IMR-90 (cell line): ENCODE measurements at places on chromosomes 4 and X. TPM values are rescaled to one million over a fixed set of nuclear protein-coding genes. Genes with fewer than 3 reads are reported as not detected.

GRCh38 chr4:44553180-44553579, 98.2 kb downstream of the YIPF7 start:
- no peak for DNase-seq

GRCh38 chr4:25050370-25051078, 19.8 kb upstream of the LGI2 start:
- DNase-seq = no peak

The SLC4A4 gene
- 16.8 and 23.9 TPM in 2 replicates for total RNA-seq

DNA sequence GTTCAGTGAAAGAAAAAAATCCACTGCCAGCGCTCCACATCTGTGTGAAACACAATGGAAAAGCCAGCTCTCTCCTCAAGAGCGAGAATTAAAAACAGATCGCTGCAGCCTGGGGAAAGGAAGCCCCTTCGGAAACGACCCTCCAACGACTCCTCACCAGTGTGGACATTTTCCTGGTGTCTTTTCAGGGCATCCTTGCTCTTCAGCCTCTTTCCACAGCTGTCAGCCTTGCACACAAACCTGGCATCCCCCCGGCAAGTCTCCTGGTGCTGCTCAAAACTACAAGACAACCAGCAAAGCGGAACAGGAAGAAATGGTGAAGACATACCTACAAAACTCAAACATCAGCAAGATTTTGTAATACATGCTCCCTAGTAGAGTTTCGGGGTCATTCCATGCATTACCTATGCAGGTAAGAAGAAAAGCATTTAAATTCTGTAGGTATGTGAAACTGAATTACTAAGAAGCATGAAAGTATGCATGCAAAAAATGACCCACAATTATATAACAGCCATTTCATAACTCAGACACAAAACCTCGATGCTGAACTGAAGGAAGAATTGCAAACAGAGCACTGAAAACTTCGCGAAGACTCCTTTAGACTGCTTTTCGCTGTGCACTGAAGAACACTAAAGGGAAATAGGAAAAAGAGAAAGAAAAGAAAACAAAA, 106.1 kb downstream of the PRDM5 start:
- no peak for DNase-seq

DNA sequence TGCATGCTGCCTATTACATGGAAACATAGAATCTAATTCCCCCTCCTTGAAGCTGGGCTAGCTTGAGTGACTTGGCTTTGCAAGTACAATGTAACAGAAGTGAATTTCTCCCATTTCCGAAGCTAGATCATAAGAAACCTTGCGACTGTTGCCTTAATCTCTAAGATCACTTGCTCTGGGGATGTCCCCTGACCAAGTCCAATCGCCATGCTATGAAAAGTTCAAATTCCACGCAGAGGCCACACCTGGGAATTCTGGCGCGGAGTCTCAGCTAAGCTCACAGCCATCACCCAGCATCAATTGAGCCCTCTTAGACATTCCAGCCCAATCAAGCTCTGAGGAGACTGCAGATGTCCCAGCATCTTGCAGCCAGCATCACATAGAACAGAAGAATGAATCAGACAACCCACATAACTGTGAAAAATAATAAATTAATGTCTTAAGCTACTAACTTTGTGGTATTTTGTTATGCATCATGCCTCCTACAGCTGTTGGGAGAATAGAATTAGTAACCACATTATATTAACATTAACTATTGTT, 27.0 kb downstream of the GPM6A start:
- no peak for DNase-seq

DNA sequence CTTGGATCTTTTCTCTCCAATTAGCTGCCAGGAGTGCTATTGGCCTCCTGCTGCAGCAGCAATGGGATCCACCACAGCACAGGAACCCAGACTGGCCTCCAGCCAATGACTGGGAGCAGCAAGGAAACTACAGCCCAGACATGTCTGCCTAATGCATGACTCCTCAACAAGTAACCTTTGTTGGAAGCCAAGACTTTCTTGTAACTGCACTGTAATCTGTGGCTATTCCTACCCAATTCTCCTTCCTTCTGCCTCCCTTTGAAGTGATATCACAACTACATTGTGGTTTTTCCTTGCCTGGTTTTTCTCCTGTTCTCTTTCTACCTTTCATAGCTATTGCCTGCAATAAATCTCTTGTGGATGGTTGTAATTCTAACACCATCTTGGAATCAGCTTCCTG, 39.8 kb downstream of the SNCA start:
- peak; percentile 34 for DNase-seq

GRCh38 chr4:83108101-83108861, 6.2 kb downstream of the PLAC8 start:
- DNase-seq = no peak

- no peak for DNase-seq
These were observed 19.2 kb downstream of the ALPK1 start for GRCh38 chr4:112316360-112316759.

DNA sequence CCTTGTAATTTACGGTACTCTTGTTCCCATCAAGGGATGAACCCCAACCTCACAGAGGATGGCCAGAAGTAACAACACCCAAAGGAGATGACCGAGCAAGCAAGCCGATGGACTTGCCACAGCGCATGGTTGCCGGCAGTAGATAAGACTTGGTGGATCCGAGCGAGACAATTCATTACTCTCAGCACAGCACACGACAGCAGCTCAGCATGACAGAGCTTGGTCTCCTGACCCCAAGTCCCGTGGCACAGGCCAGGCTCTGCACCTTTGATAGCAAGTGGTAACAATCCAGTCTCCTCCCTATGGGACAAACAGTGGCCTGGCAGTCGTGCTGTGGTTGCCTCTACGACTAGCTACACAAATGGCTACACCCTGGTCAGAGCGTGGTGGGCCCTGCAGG, 26.3 kb downstream of the RWDD4 start:
- no peak for DNase-seq

DNA sequence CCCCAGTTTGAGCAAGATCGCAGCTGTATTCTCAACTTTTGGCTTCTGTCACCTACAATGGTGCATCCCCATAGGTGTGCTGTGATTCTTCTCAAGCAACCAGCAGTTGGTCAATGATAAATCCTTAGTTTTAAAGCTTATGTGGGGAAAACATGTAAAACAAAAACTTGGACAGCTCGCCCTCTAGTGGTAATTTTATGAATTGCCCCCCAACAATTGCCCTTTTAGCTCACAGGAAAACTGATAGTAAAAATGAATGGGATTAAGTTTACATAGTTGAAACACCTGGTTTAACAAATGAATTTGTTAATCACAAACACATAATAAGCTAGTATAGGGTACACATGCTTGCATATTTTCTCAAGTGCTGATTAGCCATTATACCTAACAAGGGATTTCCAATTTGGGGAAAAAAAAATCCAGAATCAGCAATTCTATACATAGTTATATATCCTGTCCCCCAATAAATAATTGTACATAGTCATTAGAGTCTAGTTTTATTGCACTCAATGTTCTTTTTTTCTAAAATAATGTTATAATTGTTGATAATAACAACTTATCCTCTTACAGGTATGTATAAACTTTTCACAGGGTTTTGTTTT, 30.1 kb downstream of the TEX13A start:
- peak; percentile 6 for DNase-seq
